ENCODE measurements at places on chromosomes 1 and 21.

DNA sequence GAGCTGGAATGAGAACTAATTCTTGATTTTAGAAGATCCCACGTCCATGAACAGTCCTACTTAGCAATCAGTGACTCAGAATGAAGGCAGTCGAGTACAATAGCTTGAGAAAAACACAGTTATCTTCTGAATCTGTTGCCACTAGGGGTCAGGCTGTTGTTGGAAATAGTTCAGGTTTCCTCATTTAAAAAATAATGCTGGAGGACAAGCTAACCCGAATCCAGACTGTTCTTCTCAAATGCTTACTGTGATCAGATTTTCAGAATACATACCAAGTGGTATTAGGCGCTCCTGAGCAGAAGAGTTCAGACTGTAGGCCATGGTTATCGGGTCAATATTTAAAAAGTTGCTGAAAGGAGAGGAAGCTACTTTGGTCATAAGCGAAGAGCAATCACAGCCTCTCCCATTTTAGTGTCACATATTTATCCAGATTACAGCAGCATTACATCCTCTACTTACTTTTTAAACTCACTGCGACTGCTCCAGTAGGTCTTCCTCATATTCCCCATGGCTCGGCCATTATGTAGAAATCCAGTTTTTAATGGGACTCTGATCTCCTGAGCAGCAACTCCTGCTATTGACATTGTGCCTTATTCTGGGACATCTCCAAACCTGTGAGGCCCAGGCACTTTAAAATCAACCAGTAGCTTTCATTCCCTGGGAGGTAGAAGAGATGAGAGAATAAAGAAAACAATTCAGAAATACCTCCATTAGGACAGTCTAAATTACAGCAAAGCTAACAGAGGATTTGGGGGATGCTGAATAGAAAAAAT is 10.9 kb downstream of the ERRFI1 start:
- peak; percentile 89 for DNase-seq

DNA sequence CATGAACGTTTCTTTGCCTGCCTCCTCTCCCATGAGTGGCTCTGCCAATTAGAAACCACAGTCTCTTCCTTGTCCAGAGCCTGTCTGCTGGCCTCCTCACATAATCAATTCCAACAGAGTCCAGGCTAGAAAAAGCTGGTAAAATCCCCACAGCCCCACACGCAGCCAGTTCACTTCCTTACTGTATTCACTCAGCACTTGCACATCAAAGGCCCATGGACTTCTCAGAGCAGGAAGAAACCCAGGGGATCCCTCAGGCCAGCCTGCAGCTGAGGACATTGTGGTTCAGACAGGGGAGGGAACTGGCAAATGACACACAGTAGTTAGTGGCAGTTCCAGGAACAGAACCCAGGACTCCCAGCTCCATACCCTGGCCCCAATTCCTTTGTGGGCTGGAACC is 171.6 kb upstream of the EDN2 start:
- no peak for DNase-seq

DNA sequence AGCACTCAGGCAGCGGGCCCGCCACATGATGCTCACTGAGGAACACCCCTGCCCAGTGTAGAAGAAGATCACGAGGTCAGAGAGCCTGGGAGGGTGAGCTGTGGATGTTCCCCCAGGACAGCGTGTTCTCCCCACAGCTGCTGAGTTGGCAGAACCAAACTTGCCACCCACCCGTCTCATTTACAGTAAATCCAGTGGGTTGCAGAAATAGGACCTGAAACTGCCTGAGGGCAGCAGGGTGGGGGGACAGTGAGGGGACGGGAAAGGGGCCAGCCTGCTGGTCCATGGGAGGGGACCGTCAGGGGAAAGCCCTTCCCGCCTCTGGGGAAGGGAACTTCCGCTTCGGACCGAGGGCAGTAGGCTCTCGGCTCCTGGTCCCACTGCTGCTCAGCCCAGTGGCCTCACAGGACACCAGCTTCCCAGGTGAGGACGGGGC is at the start of gene C1QB:
Gene C1QB, plus strand, starts transcription at position 356 of the 436 bp plus-strand sequence. CDS start 6,227 bp downstream, outside the sequence.
- DNase-seq: no peak

- DNase-seq: no peak
Measured at GRCh38 chr1:14189381-14189780, 409.1 kb upstream of the KAZN start.
